ENCODE measurements at places on chromosomes 3 and 15.

GRCh38 chr15:66940368-66940767 lies 125.0 kb upstream of the SMAD3 start:
- DNase-seq, result no peak

GRCh38 chr3:82129221-82129801 lies 367.9 kb upstream of the GBE1 start:
- no peak for DNase-seq

DNA sequence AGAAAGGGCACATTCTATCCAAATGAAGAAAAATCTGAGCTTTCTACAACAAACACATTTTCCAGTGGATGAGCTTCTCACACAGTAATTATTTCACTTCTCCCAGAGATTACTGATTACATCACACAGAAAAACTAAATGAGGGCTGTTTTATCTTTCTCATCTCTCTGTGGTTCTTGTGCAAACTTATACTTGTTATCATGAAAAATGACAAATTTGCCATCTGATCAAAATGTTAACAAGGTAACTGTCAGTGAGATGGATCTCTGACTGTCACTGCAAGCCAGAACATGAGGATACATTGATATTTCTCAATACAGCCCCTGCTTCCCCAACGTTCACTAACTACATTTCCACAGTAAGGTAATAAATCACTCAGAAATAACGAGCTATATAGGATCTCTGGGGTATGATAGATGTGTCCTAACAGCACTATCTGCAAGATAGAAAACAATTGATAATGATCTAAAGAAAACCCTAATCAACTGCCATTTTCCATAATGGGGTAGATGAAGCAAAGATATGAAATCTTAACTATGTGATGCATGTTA lies 829.3 kb upstream of the CFAP20DC start:
- DNase-seq, result no peak

DNA sequence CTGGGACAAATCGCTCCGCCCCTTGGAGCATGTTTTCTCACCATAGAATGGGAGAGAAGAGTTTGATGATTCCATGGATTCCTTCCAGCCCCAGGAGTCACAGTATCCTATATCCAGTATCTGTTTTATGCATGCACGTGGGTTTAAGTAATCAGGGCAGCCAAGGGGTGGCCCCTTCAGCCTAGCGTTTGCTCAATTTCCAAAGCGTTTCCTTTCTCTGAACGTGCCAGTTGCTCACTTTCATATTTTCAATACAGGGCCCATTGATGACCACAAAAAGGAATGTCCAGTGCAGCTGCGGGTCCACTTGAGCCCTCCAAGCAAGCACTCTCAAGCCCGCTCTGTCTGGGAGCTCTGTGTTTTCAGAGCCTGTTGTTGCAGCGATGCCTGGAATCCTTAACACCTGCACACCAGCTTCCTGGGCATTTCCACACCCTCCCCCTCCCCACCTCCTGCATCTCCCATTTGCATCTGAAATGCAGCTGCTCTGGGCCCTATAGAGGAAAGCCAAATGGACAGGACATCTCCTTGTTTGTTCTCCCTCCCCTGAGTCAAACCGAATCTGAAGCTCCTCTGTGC lies 164.3 kb upstream of the LPP start:
- no peak for DNase-seq

DNA sequence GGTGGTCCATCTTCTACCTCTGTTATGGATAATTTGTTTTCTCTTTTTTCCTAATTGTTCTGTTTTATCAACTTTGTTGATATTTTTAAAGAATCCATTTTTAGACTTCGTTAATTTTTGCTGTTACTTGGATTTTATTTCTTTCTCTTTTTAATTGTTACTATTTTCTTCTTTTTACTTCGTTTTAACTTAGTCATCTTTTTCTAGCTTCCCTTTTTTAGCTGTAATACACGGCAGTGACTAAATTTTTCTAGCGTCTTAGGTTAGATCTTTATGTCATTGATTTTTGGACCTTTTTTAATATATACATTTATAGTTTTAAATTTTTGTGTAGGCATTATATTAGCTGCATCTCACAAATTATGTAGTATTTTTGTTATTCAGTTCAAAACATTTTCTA lies 33.1 kb downstream of the ARIH2 start:
- no peak for DNase-seq

- DNase-seq, result no peak
These were observed 7.8 kb upstream of the ZNF710 start for GRCh38 chr15:89993349-89993748.

GRCh38 chr15:75389791-75390382 lies 21.5 kb upstream of the MAN2C1 start:
- no peak for DNase-seq

- DNase-seq, result peak; percentile 94
These were observed 13.0 kb downstream of the ZFAND6 start for GRCh38 chr15:80072285-80072994.

GRCh38 chr3:172680684-172681083 lies 30.2 kb downstream of the NCEH1 start:
- DNase-seq, result no peak

- DNase-seq, result no peak
These were observed 18.5 kb downstream of the CPNE4 start for GRCh38 chr3:132016061-132017041.

DNA sequence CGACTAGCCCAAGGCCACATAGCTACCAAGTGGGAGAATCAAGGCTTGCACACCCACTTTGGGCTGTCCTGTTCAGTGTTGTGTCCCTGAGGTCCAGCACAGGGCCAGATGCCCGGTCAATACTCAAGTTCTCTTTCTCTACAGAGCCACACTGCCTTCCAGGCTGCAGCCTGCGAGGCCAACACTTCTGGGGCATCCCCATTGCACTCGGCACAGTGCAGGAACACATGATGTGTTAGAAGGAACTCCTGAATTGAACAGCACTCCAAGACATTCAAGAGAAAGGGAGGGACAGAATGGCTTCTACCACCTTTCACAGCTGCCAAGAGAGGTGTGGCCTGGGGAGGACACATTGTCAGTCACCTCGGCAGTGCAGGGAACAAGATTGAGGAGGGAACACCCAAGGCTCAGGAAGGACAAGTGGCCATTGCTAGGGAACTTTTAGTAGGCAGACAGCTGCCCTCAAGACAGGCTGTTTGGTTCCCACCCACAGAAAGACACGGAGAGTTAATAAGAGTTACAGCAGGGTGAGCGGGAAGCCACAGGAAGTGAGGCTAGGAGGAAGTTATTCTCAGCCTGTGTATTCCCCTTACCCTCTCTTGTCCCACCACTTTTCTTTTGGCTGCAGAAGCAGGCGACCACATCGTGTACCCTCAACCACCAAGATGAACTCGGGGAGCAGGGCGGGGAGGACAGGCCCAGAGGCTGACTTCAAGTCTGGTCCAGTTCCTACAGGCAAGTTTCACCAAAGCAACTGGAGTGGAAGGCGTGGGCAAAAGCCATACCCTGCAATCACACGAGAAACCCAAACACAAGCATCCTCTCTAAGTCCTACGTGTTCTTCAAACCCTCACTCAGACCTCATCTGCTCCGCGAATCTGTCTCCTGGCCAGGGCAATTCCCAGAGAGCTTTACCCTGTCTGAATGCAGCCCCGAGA lies 69.4 kb downstream of the SRGAP3 start:
- no peak for DNase-seq

- peak; percentile 49 for DNase-seq
These were observed 161.8 kb upstream of the TBL1XR1 start for GRCh38 chr3:177358977-177359592.

GRCh38 chr3:47857151-47857550 lies 54.2 kb downstream of the DHX30 start:
- DNase-seq, result no peak

DNA sequence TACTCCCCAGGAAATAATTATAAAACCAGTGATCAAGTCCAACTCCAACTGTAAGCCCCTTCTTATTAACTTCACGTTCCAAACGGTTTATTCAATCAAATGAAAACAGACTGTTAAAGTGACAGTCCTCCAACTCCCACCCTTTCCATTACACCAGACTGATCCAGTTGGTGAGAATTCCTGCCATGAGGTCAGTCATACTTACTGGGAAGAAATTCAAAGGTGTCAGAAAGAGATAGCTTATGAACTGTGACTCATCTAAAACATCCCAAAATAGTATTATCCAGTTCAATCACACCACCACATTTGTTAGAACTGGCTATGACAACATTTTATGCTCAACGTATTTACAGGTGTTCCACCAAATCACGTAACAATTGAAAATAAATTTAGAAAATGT lies 19.5 kb downstream of the SMARCC1 start:
- no peak for DNase-seq

- no peak for DNase-seq
These were observed 8.3 kb downstream of the AKAP13 start for GRCh38 chr15:85388566-85389305.

DNA sequence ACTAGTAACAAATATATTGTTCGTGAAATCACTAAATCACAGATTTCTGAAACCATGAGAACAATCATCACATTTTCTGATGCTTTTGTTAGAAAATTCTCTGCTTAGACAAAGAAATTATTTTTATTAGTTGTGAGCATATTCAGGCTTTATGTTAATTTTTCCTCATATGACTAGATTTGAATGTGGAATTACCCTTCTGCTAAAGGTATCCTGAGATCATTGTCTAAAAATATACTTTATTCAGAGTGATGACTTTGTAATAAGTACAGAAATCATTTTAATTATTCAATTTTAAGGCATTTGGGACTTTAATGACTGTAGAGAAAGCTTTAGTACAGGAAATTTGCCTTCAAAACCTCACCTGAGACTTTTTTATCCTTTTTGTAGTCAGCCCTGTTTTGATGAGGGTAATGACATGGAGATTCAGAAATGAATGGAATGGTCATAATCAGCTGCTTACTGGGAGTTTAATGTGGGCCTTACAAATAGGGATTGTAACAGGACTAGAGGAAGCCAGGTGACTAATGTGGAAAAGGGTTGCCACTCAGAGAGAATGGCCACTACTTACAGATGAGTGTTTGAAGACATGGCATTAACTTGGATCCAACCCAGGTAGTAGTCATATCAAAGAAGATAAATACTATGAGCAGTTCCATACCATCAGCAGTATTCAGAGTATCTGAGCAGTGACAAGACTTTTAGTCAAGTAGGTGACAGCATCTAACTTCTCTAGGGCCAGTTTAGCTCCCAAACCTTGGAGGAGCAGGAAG lies 148.3 kb downstream of the MBNL1 start:
- DNase-seq, result no peak

GRCh38 chr3:27708250-27708649 lies 13.9 kb downstream of the EOMES start:
- DNase-seq, result no peak

DNA sequence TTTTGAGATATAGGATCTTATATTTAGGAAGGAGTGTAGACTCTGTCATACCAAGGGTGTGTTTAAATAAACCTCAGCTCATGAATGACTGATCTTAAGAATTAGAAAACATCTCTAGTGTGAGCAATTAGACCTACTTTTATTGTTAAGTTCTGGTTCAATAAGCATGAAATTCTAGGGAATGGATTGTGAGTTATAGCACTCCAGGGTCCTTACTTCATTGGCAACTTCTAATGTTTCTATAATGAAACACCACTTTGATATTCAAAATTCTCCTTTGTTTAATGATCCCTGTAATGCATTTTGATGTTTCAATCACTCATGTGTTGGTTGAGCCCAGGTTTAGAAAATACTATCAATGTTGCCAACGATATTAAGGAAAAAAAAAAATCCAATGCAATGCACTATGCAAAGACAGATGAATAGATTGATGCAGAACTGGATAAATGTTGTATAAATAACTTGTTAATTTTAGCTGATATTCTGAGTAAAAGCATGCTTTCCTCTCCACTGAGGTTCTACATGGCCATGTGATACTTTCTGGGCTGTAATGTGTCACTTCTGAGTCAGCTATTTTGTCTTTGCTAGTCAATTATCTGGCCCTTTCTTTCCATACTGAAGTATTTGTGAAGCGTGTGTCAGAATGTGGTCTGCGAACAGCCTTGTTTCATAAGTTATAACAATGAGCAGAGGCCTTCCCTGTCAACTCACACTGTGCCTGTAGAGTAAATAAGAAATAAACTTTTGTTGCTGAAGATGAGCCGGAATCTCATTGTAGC lies 1035.9 kb downstream of the PLOD2 start:
- no peak for DNase-seq

DNA sequence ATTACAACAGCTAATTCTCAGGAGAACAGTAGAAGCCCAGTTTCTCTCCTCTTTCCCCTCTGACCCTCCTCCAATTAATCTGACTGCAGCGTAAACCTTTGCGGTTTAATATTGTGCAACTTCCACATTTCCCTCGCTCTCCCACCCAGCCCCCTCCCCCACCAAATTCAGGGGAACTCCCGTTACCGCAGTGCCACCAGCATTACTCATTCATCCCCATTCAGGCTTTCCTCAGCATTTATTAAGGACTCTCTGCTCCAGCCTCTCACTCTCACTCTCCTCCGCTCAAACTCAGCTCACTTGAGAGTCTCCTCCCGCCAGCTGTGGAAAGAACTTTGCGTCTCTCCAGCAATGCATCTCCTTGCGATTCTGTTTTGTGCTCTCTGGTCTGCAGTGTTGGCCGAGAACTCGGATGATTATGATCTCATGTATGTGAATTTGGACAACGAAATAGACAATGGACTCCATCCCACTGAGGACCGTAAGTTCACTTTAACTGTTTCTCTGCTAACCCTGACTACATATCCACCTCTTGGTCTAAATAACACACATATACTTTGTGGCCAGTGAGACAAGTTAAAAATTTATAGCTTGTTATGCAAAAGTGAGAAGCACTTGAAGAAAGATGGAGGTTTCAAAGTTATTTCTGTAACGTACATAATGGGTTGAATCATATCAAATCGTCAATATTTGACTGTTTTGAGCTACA lies at the start of gene PTX3:
Gene PTX3 (plus strand): TSS at position 268 of the 709 bp plus-strand sequence. CDS start 84 bp downstream, at position 352.
- DNase-seq, result no peak

DNA sequence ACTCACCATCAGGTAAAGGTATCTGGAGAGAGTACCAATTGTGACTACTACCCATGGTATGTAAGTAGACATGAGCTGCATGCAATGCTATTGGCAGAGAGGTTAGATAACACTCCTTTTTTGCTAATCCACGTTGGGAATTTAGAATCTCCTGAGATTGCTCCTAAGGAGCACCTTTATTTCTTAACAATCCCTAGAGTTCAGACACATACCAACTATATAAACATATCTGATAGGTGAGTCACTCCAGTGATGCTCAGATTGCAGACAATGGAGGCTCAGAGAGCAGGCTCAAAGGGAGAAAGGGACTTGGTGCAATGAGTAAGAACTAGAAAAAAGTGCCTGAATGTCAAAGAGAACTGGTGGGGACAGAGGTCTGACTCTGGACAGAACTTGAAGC lies 47.0 kb upstream of the LRRFIP2 start:
- no peak for DNase-seq

GRCh38 chr15:65408324-65409035 lies 14.3 kb downstream of the IGDCC4 start:
- DNase-seq, result no peak

DNA sequence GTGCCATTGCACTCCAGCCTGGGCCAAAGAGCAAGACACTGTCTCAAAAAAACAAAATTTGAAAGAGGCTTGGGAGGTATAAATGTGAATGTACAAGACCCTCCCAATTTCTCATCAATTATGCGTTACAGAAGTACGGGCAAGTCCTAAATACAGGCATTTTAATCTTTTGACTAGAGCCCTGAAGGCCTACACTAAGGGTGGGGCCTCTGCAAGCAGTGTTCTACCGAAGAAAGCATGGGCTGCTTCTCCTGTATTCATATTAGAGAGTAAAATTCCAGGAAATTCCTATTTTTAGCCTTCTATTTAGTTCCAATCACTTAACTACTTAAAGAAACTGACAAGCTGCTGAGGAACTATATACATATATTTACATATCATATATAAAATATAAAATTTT lies 25.7 kb downstream of the PBRM1 start:
- DNase-seq, result no peak

- DNase-seq, result no peak
These were observed 50.7 kb downstream of the TFG start for GRCh38 chr3:100759950-100760349.
